ENCODE measurements at places on chromosomes 3 and 15.

GRCh38 chr15:96351761-96352603 is 21.5 kb downstream of the NR2F2 start:
- H3K4me1 ChIP-seq, result peaks cover 4% of the 10 kb centered on the region
- peaks cover 78% of the 10 kb centered on the region for H3K27me3 ChIP-seq
- H3K36me3 ChIP-seq, result no peaks in the 10 kb centered on the region
- no peak for DNase-seq

- H3K4me1 ChIP-seq, result no peaks in the 10 kb centered on the region
- no peak overlapping the region for H3K4me3 ChIP-seq
- H3K27me3 ChIP-seq, result no peaks in the 10 kb centered on the region
- no peak overlapping the region for H3K27ac ChIP-seq
- no peaks in the 10 kb centered on the region for H3K36me3 ChIP-seq
- no peak for DNase-seq
These were observed 51.0 kb downstream of the EDEM1 start for GRCh38 chr3:5238545-5238944.

- DNase-seq, result no peak
- H3K27me3 ChIP-seq, result no peaks in the 10 kb centered on the region
- H3K4me1 ChIP-seq, result peaks cover 84% of the 10 kb centered on the region
- H3K27ac ChIP-seq, result peak overlapping the region; percentile 46
These were observed 22.9 kb downstream of the KLF13 start for GRCh38 chr15:31349233-31350141.

DNA sequence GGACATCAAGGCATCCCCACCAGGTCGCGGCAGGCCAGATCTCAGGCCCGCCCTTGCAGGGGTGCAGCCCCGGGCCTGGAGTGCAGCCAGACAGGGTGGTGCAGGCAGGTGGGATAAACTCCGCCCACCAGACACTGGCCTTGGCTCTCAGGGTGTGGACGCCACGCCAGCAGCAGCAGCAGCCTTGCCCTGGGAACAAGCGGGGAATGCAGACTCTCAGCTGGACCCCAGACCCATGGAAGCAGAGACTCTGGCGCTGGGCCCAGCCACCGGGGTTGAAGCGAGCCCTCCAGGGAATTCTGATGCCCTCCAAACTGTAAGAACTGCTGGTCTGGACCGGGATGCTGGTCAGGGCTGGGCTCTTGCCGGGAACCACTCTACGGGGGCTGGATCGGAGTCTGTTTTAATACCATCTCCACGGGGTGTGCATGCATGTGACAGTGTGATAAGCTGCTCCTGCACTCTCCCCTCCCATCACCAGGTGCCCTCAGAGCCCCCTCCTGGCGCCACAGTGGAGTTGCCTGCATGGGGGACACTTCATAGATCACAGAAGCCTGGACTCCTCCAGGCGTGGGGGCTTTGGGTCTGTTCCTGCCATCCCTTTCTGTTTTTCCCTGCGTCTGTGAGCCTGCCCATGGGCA is 142.7 kb downstream of the NSMCE3 start:
- no peak overlapping the region for H3K4me3 ChIP-seq
- no peak for DNase-seq
- no peak overlapping the region for H3K27ac ChIP-seq
- no peaks in the 10 kb centered on the region for H3K36me3 ChIP-seq
- no peaks in the 10 kb centered on the region for H3K27me3 ChIP-seq
- H3K4me1 ChIP-seq, result peaks cover 2% of the 10 kb centered on the region

GRCh38 chr3:38636464-38636863 is 13.0 kb downstream of the SCN5A start:
- H3K4me3 ChIP-seq, result no peak overlapping the region
- DNase-seq, result no peak
- no peak overlapping the region for H3K27ac ChIP-seq
- peaks cover 4% of the 10 kb centered on the region for H3K27me3 ChIP-seq

DNA sequence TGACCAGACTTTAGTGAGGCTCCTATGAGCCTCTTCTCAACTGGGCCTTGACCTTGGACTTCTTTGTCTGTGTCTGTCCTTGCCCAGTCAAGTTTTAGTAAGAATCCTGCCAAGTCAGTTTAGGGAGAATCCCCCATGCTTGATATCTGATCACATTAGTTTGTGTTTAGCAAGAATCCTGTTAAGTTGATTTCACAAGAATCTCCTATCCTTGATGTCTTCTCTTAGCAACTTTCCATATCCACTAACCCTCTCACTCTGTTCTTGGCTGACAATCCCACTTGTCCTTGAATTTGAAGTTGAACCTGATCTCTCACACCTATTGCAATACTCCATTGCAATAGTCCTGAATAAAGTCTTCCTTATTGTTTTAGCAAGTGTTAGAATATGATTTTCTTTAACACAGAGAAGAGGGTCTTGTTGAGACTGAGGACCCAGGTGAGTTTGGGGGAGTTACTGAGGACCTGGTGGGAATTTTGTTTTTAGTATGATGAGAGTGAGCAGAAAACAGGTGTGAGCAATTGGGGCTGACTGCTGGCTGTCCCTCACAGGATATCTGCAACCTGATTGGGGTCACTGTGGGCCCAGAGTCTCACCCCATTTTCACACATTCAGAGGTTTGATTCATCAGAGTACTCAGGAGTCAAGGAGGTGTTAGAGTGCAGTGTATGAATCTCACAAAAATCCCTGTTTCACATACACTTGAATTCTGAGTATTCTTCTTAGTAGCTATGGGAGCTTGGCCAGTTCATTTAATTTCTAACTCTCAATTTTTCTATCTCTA is 39.9 kb upstream of the TNFAIP8L3 start:
- H3K36me3 ChIP-seq, result no peaks in the 10 kb centered on the region
- H3K27ac ChIP-seq, result no peak overlapping the region
- H3K4me1 ChIP-seq, result no peaks in the 10 kb centered on the region
- peaks cover 6% of the 10 kb centered on the region for H3K27me3 ChIP-seq

DNA sequence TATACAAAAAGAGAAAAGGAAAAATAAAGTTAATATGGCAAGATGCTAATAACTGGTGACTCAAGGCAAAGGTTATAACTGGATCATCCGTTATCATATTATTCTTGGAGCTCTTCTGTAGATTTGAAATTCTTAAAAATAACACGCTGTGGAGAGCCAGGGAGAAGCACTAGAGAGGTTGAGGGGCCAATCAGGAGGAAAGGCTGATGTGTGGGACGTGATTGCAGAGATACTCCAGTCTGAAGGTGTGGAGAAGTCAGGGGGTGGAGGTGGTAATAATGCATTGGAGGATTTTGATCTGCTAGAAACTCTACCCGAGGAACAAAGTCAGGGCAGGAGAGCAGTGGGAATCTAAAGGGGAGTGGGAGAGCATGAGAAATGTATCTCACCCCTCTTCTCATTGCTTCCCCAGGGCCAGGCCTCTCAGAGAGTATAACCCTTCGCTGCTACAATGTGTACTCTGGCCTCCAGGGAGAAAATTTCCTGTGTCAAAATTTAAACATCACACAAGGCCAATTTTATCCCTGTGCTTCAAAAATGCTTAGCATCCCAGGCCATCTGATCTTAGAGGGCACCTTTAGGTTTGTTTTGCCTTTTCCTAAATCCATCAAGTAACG is 211.5 kb upstream of the SEMA6D start:
- no peaks in the 10 kb centered on the region for H3K27me3 ChIP-seq
- H3K36me3 ChIP-seq, result no peaks in the 10 kb centered on the region

GRCh38 chr15:33304924-33305323 is 5.8 kb upstream of the RYR3 start:
- no peak overlapping the region for H3K27ac ChIP-seq
- H3K4me3 ChIP-seq, result no peak overlapping the region
- DNase-seq, result no peak
- H3K4me1 ChIP-seq, result no peaks in the 10 kb centered on the region
- no peaks in the 10 kb centered on the region for H3K36me3 ChIP-seq

- peaks cover 38% of the 10 kb centered on the region for H3K36me3 ChIP-seq
- peaks cover 34% of the 10 kb centered on the region for H3K4me1 ChIP-seq
- H3K27me3 ChIP-seq, result no peaks in the 10 kb centered on the region
- DNase-seq, result peak; percentile 47
These were observed 33.5 kb downstream of the ZBTB38 start for GRCh38 chr3:141401573-141402475.

DNA sequence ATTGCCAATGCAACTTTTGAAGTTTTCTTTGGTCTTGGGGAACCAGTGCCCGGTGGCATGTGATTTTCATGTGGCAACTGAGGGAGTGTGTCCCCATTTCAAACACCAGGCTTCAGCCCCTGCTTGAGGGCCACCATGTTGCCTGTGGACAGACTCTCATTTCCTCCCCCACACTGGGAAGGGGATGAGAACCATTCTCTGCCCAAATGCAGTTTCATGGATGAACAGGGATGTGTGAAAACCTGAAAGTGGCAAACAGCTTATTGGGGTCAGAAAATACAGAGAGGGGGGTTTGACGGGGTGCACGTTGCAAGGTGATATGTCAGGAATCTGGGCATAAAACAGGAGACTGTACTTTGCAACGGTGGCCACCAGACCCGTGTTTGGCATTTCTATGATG is 6.3 kb downstream of the FAM107A start:
- no peak overlapping the region for H3K4me3 ChIP-seq
- H3K27ac ChIP-seq, result no peak overlapping the region
- no peaks in the 10 kb centered on the region for H3K36me3 ChIP-seq
- H3K4me1 ChIP-seq, result peaks cover 4% of the 10 kb centered on the region
- peaks cover 6% of the 10 kb centered on the region for H3K27me3 ChIP-seq

DNA sequence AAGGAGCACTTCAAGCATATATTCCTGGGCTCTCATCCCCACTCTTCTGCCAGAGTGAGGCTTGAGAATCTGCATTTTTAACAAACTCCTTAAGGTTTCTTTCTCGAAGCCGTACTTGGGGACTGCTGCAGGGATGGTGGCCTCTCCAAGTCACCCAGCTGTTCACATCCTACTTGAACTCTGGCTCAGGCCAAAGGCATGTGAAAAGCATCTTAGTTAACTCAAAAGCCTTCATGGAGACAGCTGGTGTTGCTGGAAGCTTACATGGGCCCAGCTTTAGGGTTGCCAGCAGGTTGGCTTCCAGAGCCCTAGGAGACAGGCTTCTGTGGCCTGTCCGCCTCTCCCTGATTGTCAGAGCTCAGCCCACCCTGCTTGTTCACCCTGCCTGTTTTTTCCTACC is 139.2 kb downstream of the THSD4 start:
- H3K27me3 ChIP-seq, result no peaks in the 10 kb centered on the region
- no peaks in the 10 kb centered on the region for H3K36me3 ChIP-seq
- no peak for DNase-seq

- no peak overlapping the region for H3K27ac ChIP-seq
- H3K4me1 ChIP-seq, result no peaks in the 10 kb centered on the region
- H3K4me3 ChIP-seq, result no peak overlapping the region
- peaks cover 2% of the 10 kb centered on the region for H3K27me3 ChIP-seq
- no peak for DNase-seq
These were observed 319.6 kb upstream of the TBC1D5 start for GRCh38 chr3:18061737-18062656.

- H3K4me3 ChIP-seq, result no peak overlapping the region
- H3K36me3 ChIP-seq, result peaks cover 43% of the 10 kb centered on the region
- no peaks in the 10 kb centered on the region for H3K27me3 ChIP-seq
- H3K4me1 ChIP-seq, result peaks cover 28% of the 10 kb centered on the region
- DNase-seq, result no peak
These were observed 3.4 kb downstream of the RAB5A start for GRCh38 chr3:19950316-19950715.

GRCh38 chr15:43294091-43294706 is 27.5 kb upstream of the TGM5 start:
- no peak for DNase-seq
- no peak overlapping the region for H3K27ac ChIP-seq
- H3K36me3 ChIP-seq, result no peaks in the 10 kb centered on the region
- H3K4me3 ChIP-seq, result no peak overlapping the region

DNA sequence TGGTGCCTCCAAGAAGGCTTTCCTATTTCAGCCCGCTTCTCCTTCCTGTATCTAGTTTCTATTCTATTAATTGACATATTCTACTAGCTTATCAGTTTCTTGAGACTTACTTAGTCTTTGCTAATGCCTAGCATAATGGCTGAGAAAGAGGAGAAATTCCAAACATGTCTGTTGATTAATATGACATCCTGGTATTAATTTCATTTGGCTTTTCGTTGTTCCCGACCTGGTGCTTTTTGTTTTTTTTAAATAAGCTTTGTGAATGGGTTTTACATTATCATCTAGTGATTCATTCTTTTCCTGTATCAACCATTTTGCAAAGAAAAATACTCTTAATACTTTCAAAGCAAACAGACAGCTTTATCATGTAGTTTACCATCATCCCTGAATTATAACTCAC is 13.1 kb downstream of the WDR53 start:
- DNase-seq, result no peak
- H3K36me3 ChIP-seq, result peaks cover 40% of the 10 kb centered on the region
- H3K4me1 ChIP-seq, result peaks cover 16% of the 10 kb centered on the region
- H3K27ac ChIP-seq, result no peak overlapping the region
- H3K27me3 ChIP-seq, result no peaks in the 10 kb centered on the region
- no peak overlapping the region for H3K4me3 ChIP-seq

- no peak overlapping the region for H3K27ac ChIP-seq
- no peak overlapping the region for H3K4me3 ChIP-seq
- DNase-seq, result no peak
- peaks cover 6% of the 10 kb centered on the region for H3K4me1 ChIP-seq
These were observed 85.9 kb downstream of the MAGI1 start for GRCh38 chr3:65952842-65953241.

- H3K4me3 ChIP-seq, result no peak overlapping the region
- H3K27me3 ChIP-seq, result peaks cover 10% of the 10 kb centered on the region
- H3K4me1 ChIP-seq, result peaks cover 3% of the 10 kb centered on the region
- H3K36me3 ChIP-seq, result no peaks in the 10 kb centered on the region
- H3K27ac ChIP-seq, result no peak overlapping the region
These were observed 31.1 kb upstream of the CCDC174 start for GRCh38 chr3:14620512-14620911.

DNA sequence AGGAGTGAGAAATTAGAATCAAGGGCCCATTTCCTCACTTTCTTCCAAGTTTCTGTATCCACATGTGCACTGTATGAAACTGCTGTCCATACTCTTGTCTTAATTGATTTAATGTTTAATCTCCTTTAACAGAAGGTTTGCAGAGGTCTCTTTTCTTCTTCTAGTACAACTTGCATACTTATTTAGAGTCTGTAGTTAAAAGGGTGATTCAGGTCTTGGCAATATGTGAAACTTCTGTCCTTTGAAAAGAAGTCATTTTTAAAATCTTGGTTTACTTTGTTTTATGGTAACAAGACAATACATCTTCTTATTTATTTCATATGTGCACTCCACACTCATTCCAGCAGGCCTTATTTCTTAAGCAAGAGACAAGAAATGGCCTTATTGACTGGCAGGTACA is 25.8 kb downstream of the TMEM45A start:
- no peaks in the 10 kb centered on the region for H3K27me3 ChIP-seq
- DNase-seq, result no peak
- no peaks in the 10 kb centered on the region for H3K36me3 ChIP-seq
- H3K4me1 ChIP-seq, result peaks cover 6% of the 10 kb centered on the region

DNA sequence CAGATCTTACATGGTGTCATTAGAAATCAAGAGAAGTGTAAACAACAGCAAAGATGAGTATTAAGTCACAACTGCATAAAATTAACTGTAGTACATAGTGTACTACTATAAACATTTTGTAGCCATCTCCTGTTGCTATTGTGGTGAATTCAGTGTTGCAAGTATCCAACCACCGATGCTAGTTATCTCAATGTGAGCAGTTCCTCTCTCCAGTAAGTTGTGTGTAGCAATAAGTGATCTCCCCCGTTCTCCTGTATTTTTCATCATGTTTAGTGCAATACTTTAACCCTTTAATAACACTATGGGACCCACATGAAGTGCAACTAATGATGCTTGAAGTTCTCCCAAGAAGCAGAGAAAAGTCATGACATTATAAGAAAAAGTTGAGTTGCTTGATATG is 264.7 kb upstream of the KCNH8 start:
- peaks cover 3% of the 10 kb centered on the region for H3K27me3 ChIP-seq
- H3K4me1 ChIP-seq, result peaks cover 2% of the 10 kb centered on the region
- no peaks in the 10 kb centered on the region for H3K36me3 ChIP-seq
- H3K4me3 ChIP-seq, result no peak overlapping the region
- no peak overlapping the region for H3K27ac ChIP-seq
- DNase-seq, result no peak
